ENCODE measurements at places on chromosomes 12 and 14. TPM values are rescaled to one million over a fixed set of nuclear protein-coding genes. Genes with fewer than 3 reads are reported as not detected.

Gene DIP2B
- 29.1 TPM for total RNA-seq

Gene SIX4
- total RNA-seq: 1.3 TPM

Gene DPY19L2
- 0.91 TPM for total RNA-seq

Gene SLC25A3
- 622 TPM for total RNA-seq

Gene ARHGEF25
- 2.3 TPM for total RNA-seq

- no peak for DNase-seq
These were observed 276.7 kb downstream of the RASSF9 start for GRCh38 chr12:85559536-85559935.

- DNase-seq: no peak
These were observed 21.6 kb upstream of the CLEC4E start for GRCh38 chr12:8562310-8562709.

DNA sequence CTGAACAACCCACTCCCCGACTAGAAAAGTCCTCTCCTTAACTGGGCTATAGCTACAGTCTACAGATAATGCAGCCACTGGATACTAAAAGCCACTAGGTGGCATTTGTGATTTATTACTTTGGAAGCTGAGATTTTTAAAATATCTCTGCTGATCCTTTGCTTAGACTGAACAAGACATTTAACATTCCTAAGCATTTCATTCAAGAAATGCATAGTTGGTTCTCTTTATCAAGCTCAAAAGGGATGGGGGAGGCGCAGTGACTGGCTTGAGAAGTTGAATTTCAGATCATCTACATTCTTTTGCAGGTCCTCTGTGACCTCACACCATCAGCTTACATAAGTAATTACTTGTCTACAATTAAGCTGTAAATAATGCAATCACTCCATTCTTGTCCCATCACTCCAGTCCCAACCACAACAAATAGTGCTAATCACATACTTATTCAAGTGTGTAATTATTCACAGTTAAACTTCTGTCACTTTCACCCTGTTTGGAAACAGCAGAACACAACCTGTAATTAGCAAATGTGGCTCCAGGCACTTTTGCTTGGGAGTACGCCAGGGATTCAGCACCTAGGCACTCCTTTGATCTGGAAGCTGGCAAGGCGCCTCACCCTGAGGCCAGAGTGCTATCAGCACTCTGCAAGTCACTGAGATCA lies 203.6 kb downstream of the NOVA1 start:
- DNase-seq: no peak

GRCh38 chr12:68200854-68201253 lies 24.8 kb downstream of the IL26 start:
- no peak for DNase-seq

DNA sequence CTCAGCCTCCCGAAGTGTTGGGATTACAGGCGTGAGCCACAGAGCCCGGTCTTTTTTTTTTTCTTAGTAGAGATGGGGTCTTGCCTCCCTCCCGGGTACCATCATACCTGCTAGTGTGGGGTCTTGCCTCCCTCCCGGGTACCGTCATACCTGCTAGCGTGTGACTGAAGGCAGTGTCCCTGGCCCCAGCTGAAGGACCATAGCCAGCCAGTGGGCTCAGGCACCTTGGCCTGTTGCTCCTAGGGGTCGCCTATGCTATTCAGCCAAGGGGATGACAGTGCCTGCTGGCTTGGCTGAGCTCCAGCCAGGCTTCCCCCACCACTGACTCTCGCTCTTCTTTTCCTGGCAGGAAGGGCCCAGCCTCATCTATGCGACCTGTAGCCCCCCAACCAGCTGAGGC lies 10.5 kb upstream of the BLTP3B start:
- no peak for DNase-seq

DNA sequence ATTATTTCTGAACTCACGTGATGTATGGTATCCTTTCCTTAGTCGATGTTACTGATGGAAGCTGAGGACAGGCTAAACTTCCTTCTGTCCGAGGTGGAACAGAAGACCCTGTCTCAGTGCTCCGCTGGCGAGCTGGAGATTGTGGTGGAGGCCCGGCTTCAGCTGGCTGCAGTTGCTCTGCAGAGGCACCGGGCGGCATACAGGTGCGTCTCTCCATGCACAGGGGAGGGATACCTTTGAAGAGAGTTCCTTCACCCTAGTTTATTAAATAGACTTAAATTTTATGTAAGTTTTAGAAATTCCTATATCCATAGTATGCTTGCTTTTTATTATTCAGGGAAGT lies 186.7 kb upstream of the NEDD1 start:
- no peak for DNase-seq

DNA sequence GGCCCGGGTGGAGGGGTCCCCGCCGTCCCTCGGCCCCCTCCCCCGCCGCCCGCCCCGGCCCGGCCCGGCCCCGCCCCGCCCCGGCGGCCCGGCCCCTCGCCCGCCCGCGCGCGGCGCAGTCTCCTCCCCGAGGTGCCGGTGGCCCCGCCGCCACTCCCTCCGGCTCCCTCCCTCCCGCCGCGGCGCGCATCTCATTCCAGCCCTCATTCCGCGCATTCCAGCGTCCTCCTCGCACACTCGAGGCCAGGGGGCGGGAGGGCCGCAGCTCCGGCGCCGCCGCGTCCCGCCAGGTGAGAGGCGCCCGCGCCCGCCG lies at the start of gene TEAD4:
TSS of gene TEAD4 (plus strand) at position 206 of the 313 bp plus-strand sequence.
- DNase-seq: no peak
